ENCODE measurements at places on chromosomes 11 and 22.

- no peak for DNase-seq
These were observed 33.3 kb downstream of the DENND5A start for GRCh38 chr11:9231848-9232177.

DNA sequence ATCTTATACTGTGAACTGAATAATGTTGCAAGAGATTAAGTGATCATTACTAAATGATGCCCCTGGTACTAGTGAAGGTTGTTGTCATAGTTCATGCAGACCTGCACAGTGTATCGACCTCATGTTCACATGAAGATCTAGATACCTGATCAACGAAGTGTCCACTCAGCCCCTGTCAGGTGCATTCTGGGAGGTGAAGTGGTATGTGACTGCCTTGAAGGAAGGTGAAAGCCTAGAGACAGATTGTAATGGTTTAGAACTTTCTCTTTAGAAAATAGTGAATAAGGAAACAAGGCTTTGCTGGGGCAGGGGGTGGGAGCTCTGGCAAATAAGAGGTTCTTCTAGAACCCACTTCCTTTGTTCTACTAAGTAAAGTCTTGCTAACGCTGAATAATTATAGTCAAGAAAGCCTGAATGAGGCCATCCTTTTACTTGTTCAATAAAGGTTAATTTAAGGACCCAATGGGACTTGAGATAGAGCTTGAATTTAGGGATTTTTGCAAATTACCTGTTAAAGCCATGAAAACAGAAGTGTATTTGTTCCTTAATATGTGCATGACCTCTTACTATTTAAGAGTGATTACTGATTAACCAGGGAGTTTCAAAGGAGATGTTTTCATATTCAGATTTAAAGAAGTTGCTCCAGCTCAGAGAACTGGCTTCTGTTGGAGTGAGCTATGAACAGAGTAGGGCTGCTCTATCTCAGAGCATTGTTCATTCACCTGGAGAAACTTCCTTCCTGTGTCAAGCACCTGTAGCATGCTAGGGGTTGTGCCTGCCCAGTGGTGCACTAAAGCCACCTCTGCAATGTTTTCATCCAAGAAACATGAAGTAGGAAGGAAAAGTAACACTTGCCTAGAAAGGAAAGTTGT, 45.3 kb downstream of the C22orf31 start:
- no peak for DNase-seq

- DNase-seq, result no peak
These were observed 86.7 kb downstream of the OSBP2 start for GRCh38 chr22:30781271-30781875.

- DNase-seq, result no peak
These were observed 1.9 kb downstream of the TAGLN start for GRCh38 chr11:117200813-117201657.

- DNase-seq, result peak; percentile 59
These were observed 16.9 kb downstream of the UPB1 start for GRCh38 chr22:24512043-24512442.

- no peak for DNase-seq
These were observed 145.8 kb downstream of the APOL5 start for GRCh38 chr22:35863432-35863831.

DNA sequence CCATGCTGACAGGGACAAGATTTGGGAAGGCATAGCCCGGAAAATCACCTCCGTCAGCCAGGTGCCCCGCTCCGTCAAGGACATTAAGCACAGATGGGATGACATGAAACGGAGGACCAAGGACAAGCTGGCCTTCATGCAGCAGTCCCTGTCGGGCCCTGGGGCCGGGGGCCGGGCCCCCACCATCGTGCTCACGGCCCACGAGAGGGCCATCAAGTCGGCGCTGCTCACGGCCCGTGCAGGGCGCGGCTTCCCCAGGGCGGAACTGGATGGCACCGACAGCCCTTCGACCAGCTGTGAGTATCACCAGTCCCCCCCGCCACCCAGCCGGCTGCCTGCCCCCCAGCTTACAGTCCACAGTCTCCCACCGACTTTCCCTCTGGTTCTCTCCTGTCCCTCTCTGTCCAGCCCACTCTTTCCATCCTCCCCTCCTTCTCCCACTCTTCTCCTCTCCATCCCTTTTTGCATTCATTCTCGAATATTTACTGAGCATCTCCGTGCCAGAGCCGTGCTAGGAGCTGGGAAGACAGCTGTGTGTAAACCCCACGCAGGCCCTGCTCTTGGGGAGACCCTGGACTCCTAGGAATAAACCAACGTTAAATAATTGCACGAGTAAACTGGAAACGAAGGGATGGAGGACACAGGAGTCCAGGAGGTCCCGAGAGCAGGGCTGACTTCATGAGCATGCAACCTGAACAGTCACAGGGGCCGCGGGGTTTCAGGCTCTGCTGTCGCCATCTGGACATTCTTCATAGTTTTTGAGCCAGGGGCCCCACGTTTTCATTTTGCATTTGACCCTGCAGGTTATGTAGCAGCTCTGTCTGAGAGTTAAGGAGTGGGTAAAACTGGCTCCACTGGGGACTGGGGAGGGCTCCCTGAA, 62.8 kb downstream of the PRDM11 start:
- no peak for DNase-seq

- no peak for DNase-seq
These were observed 40.7 kb upstream of the DKK3 start for GRCh38 chr11:12048936-12049790.

GRCh38 chr11:6132431-6132830, 24.9 kb downstream of the OR56B4 start:
- DNase-seq, result no peak

- no peak for DNase-seq
These were observed 3.2 kb downstream of the CENPM start for GRCh38 chr22:41943661-41944209.

DNA sequence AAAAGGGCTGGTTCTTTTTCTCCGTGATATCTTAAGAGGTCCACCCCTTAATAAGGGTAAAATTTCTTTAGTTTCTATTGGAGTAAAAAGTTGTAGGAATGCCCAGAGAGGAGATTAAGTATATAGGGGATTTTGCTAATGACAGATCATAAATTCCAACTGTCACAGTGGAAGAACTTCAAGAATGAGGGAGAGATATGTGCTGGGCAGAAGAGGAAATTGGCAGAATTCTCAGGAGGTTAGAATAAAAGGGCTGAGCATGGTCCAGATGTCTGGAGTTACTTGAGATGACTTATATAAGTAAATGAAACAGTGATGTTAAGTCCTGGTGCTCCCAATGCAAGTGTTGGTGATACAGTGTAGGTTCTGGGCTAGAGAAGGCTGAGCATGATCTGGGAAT, 417.6 kb upstream of the ARHGAP42 start:
- no peak for DNase-seq

DNA sequence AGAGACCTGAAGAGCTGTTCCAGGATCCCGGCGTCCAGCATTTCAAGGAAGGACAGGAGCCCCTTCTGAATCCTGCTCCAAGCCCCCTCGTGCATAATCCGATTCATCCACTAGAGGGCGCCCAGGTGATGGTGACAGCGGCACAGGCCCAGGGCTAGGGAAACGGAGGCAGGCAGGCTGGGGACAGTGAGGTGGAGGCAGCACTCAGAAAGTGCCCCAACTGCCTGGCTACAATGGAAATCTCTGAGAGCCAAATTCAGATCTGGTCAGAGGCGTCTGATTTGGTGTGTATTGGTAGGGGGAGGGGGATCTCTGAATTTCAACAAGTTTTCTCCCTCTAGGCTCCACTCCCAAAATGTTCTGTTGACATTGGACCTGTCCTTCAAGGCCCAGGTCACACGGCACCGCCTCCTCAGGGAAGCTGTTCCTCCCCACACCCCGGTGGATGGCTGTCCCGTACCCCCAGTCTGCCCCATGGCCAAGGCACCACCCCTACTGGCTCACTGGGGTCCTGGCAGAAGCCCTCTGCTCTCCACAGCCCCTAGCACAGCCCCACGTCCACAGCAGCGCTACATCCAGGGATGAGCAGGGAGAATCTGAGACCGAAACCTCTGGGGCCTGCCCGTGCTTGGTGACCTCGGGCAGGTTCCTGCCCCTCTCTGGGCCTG, 142.9 kb downstream of the CRYBB2 start:
- peak; percentile 44 for DNase-seq

DNA sequence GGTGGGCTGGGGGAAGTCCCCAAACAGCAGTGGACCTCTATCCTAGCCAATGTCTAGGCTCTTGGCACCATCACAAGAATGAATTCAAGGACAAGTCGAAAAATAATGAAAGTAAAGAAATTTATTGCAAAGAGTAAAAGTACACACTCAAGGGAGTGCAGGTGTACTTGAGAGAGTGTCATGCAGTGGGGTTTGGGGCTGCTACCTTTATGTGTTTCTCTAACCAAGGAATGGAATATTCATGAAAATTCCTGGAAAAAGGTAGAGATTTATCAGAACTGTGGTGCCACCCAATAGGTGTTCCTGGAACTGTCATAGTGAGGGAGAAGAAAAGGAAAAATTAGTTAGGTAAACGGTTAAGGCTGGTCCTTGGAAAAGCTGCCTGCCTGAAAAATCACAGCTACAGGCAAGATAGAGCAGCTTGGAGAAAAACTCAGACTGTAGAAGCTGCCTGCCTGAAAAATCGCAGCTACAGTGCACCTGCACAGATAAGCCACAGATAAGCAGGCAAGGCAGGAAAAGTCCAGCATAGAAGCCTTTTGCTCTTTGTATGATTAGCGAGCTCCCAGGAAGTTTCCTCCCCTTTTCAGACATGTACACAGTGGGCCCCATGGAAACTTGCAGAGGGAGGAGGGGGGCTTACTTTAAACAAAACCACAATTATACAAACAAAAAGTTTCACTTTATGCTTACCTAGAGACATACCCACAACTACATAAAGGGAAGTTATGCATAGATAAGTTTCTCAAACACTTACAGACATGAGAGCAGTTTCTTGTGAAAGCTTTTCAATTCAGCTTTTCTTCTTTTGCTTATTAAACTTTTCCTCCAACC, 71.4 kb upstream of the B3GNT6 start:
- DNase-seq, result no peak

Measured in CD4-positive, alpha-beta T cell treated with Interleukin-15 for 1 hour (primary cell).